ENCODE measurements at places on chromosomes 4 and X.
A peak's percentile ranks its signal among the peaks of the same experiment; 100 is the strongest.

GRCh38 chr4:74874753-74875367 is 58.1 kb upstream of the PARM1 start:
- no peak for DNase-seq

DNA sequence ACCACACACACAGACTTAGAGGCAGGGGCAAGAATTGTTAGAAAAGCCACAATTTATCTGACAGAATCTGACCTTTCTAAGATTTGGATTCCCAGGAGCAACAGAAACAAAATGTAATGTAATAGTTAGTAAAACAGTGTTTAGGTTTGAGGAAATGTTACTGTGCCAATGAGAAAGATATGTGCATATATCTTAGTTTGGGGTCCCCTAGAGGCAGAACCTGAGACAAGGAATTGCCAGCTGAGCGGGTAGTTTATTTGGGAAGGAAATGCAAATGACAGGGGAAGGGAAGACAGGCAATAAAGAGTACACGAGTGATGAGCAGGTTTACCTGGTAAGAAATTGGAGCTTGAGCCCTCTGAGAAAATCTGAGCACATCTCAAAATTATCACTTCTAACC is 31.3 kb upstream of the DDX53 start:
- DNase-seq = no peak

- no peak for DNase-seq
Measured at GRCh38 chr4:183659872-183660242, 764 bp downstream of the TRAPPC11 start.

DNA sequence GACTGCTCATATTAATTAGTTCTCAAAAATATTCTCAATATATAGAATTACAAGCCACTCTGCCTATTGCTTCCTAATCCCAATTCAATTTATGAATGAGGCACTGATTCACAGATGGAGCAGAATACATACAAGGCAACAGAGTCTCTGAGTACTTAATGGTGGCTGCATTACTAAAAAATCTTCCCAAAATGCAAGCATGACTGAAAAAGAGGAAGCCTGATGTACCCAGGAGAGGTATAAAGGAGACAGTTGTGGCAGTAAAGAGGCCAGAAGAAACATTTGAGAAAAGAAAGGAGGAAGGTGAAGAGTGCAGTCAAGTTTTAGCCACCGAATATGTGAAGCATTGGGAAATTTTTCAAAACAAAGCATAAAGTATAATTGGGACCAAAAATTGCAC is 163.2 kb upstream of the INTU start:
- no peak for DNase-seq

GRCh38 chrX:109685656-109686078 is 47.4 kb downstream of the ACSL4 start:
- DNase-seq = no peak

DNA sequence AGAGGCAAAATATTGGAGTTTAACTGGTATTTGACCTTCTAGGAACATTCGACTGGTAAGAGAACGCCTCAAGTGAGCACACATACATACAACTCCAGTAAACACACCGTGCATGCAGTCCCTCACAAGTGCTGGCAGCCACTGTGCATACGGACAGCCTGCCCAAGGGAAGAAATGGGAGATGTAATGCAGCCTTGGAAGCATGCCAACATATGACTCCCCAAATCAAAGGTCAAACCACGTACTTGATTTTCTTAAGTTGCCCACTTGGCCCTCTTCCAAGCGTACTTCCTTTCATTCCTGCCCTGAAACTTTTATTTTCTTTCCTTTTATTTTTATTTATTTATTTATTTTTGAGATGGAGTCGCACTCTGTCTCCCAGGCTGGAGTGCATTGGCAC is 206.6 kb downstream of the SPRY1 start:
- DNase-seq = no peak

- no peak for DNase-seq
Measured at GRCh38 chr4:180790471-180790870, 1452.7 kb upstream of the TENM3 start.

- no peak for DNase-seq
Measured at GRCh38 chr4:125444166-125444565, 129.4 kb downstream of the FAT4 start.

- DNase-seq = no peak
Measured at GRCh38 chr4:118810991-118811764, 24.7 kb downstream of the SEC24D start.

- peak; percentile 54 for DNase-seq
Measured at GRCh38 chr4:8320386-8320750, 50.8 kb downstream of the HTRA3 start.

DNA sequence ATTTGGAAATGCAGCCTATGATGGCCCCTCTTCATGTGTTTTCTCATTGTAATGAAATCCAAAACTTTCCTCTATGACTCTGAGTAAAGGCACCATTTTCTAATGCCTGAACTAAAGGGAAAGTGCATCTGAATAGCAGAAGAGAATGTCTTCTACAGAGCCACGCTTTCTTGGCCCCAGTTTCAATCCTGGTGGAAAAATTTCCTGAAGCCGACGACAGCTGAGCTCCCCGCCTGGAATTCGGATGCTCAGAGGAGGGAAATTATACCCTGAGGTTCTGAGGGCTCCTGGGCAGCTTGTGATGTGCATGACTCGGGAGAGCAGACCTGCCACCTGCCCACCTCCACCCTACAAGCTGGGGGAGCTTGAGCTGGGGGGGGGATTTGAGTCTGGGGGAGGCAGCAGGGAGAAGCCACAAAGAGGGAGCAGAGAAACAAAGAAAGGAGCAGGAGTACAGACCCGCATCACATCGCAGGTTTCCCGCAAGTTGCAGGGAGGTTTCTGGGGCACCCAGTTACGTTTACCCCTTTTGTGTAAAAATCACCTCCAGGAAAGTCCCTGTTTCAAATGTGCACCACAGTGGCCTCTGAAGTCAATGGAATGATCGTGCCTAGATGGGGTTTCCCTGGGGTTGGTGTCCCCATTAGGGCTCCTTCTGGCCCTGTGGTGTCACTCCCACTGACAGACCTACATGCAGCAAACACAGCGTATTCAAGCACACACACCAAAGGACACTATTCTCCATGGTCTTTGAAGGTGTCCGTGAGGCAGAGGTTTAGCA is 145.6 kb upstream of the RBPJ start:
- no peak for DNase-seq

- no peak for DNase-seq
Measured at GRCh38 chr4:162347842-162348213, 184.0 kb upstream of the FSTL5 start.
